ENCODE measurements at places on chromosomes 13 and 19. TPM values are rescaled to one million over a fixed set of nuclear protein-coding genes. Genes with fewer than 3 reads are reported as not detected.

IL4I1 gene
- total RNA-seq: 0.12 TPM

DNAAF3 gene
- 10.4 TPM for total RNA-seq

C3 gene
- total RNA-seq: not detected

ZNF491 gene
- total RNA-seq: 9.8 TPM

HIF3A gene
- 7.6 TPM for total RNA-seq

PLK5 gene
- total RNA-seq: not detected

SBK2 gene
- total RNA-seq: not detected

DNA sequence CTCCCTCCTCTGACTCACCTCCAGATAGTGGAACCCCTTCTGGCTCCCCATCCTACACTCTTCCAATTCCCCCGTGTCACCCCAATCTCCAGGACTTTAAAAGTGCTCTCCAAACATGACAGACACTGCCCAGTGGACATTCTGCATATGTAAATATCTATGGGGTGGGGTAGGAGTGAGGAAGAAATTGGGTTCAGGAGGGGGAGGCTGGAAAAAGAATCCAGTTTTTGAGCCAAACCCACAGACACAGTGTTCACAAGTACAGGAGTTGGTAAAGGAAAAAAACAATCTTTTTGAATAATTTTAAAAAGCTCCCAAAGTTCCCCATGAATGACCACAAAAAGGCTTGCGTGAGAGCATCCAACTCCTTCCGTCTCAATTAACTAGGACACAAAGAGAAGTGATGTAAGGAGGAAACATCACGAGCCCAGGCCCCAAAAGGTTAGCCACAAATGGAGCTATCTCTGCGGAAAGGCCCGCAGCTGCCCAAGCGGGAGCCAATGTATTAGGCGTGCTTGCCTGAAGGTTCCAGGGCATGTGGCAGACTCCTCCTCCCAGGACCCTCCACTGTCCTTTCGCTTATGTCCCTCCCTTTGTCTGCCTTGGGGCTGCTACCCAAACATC, 18.0 kb downstream of the ZC3H4 start:
- no peak for DNase-seq

DNA sequence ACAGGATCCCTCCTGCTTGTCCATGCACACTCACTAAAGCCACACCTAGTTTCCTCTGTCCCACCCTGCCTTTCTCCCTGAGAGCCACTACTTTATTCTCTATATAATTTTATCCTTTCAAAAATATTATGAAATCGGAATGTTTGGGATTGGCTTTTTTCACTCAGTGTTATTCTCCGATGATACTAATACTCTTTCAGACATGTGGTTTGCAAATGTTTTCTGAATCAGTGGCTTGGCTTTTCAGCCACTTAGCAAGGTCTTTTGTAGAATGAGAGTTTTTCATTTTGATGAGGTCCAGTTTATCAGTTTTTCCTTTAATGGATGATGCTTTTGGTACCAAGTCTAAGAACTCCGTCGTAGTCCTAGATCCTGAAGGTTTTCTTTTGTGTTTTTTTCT, 11.6 kb downstream of the SPATA13 start:
- DNase-seq: no peak

DNA sequence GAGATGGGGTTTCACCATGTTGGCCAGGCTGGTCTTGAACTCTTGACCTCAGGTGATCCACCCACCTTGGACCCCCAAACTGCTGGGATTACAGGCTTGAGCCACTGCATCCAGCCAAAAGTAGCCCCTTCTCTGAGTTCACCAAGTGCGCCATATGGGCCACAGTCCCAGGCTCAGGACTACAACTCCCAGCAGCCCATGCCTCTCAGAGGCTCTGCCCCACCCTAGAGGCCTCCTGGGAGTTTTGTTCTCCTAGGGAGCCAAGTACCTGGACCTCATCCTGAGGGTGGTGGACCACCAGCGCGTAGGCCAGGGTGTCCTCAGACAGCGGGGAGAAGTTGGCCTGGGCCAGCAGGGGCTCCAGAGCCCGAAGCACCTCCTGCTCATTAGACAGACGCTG, 18.8 kb downstream of the TMEM143 start:
- DNase-seq: no peak

- DNase-seq: no peak
Observed at GRCh38 chr19:5693195-5694166, 3.4 kb downstream of the RPL36 start.

- no peak for DNase-seq
Observed at GRCh38 chr13:38856065-38856464, 134.6 kb downstream of the STOML3 start.

DNA sequence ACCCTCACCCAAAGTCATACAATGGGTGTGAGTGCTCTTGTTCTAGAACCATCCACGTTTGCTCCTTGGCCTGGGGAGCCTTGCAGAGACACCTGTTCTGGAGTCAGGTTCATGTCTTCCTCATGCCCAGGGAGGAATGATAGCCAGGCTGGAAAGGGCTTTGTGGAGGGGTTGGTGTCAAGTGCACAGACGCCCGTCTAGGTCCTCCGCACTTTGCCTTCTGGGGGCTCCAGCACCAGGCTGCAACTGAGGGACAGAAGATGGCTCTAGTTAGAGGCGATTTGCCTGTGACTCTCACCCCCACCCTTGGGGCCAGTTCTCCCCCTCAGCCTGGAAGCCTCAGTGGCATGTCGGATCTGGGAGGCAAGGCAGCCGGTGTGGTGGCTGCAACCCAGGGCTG, 47.2 kb upstream of the ZNF536 start:
- DNase-seq: no peak

DNA sequence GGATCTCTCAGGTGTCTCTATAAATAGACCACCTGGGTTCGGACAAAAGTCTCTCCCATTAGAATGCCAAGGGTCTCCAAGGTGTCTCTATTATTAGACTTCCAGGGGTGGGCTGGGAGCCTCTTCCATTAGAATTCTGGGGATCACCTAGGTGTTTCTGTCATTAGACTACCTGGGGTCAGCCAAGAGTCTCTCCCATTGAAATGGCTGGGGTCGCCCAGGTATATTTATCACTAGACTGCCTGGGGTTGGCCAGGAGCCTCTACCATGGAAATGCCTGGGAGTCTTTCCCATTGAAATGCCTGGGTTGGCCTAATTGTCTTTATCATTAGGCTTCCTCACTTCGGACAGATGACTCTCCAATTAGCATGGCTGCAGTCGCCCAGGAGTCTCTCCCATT, 1565.5 kb downstream of the UQCRFS1 start:
- no peak for DNase-seq

DNA sequence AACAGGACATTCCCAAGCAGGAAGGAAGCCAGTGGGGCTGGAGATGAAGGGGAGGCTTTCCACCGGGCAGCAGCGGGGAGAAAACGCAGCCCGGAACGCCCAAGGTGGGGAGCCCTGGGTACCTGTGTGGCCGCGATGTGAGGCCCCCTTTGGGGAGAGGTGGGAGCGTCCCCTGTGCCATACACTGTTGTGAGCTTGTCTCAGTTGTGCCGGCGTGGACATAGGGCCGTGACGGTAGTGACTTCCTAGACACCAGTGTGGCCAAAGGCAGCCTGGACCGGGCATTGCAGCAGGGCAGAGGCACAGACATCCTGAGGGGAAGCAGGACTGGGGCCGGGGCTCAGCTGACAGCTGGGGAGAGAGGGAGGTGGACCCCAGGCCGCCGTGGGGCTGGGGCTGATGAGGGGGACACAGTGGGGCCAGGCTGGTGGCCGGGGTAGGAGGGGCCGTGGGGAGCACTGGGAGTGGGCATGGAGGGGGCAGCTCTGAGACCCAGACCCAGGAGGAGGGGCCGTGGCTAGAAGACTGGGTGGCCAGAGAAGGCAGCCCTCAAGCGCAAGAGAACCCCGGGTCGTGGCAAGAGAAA, 38.5 kb upstream of the TFDP1 start:
- DNase-seq: no peak

GRCh38 chr13:50757008-50757407, 86.5 kb downstream of the DLEU7 start:
- DNase-seq: no peak

GRCh38 chr13:37481011-37481884, 117.3 kb downstream of the POSTN start:
- DNase-seq: no peak

GRCh38 chr13:48414501-48414900, 1.6 kb upstream of the LPAR6 start:
- no peak for DNase-seq

Measured in neural crest cell (in vitro differentiated cells).